Stimulated activated CD4-positive, alpha-beta T cell treated with anti-CD3 and anti-CD28 coated beads, Interleukin-4, amount 100 ng/mL, for 24 hours (primary cell): ENCODE measurements at places on chromosomes 6 and 20.

- no peak for DNase-seq
Observed at GRCh38 chr6:97449444-97449966, 166.5 kb upstream of the MMS22L start.

DNA sequence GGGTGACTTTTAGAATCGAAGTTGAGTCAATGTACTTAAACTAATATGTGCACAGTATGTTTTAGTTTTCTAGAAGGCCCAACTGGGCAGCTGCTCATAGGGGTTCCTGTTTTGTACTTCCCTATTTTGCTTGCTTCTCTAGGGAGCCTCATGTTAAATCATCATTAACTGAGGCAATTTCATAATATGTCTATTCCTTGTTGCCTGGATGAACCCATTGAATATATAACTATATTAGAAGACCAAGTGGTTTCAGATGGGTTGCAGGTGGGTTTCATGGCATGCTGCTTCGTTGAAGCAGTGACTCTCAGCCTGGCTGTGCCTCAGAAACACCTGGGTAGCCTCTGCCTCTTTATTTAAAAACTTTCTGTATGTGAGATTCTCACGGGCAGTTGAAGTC lies 22.2 kb downstream of the CARMIL1 start:
- DNase-seq = no peak

DNA sequence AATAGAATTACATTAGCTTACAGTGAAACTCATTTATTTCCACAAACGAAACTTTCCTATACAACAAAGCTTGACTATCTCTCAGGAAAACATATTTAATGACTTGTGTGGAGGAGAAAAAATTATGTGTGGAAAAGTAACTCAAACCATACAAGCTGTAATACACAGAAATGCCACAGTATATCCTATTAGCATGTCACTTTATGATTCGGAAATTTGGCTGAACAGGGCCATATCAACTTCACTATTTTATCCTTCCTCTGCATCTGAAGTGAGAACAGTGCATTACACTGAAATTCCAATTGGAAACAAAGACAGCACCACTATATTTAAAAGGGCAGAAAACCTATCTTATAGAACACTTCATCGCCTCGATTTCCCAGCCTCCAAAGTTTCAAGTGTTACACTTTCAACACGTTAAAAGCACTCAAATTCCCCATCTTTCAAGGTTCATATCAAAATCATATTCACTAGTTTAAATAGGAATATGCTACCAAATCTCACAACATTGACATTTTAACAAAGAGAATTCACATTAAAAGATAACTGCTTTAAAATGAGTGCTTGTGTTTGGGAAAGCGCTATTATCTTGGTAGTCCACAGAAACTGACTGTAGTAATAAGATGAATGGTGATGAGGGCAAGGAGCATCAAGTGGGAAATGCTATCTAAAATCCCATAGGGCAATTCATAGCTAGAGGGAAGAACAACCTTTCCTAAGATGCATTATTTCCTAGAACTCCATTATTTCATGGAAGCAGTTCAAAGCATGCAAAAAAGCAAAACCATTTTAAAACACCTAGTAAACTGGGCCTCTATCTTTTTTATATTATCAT lies 1.8 kb downstream of the REV3L start:
- no peak for DNase-seq

DNA sequence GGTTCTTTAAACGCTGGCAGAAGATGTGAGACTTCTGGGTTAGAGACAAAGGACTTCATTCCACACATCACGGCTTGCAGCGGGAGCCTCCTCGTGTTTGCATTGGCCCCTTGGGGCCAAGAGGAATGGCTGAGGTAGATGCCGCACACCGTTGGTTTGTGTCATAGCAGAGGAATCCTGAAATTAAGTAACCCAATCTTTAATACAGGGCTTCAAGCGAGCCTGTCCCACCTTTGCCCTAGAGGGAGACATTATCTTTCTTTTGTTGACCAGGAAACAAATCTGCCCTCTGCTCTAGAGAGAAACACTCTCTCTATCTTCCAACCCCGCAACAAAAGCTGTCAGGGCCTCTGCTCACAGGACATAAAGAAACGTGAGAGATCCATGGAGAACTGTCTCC lies 277.5 kb upstream of the ZFP64 start:
- DNase-seq = no peak

GRCh38 chr6:142408409-142408808 lies 106.6 kb downstream of the ADGRG6 start:
- no peak for DNase-seq

DNA sequence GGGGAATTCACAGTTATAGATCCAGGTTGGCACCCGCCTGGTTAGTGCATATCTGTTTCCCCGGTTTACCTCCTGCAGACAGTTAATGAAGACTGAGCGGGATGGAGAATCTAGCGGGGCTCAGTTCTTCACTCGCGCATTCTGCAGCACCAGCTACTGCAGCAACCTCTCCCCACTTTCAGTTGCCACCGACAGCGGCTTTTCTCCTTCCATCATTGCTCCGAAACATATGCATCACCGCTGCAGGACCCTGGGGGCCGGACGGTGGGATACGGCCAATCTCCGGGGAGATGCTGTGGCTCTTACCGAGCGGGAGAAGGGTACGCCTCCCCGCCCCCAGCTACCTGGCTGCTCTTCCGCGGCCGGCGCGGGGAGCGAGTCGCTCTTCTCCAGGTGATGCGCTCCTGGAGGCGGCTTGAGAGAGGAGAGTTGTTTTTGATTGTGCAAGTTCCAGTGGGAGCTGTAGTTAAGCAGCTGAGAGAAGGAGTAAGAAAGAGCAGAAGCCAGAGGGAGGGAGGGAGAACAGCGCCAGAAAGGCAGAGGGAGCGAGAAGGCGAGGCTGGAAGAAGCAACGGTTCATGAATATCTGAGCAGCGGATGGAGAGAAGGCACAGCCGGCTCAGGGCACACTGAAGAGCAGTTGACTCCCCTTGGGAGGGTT lies at the start of gene SGK1:
Gene SGK1, minus strand, starts transcription at position 642 of the 661 bp plus-strand sequence. CDS start 652 bp downstream, outside the sequence.
- DNase-seq = no peak

DNA sequence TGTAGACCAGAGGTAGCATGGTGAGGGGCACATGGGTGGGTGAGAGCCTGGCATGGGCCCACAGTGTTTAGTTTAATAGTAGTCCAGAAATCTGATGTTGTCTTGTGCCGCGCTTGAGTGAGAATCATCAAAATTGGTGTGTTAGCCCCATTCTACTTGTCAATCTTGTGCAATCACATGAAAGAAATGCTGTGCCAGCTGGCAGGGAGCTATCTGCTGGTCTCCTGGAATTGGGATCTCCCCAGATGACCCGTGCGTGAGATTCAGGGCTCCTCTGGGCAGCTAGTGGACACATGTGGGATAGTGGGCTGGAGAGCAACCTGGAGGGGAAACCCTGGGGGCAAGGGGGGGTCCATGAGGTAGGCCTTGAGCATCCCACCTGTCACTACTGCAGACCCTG lies 43.5 kb upstream of the ZFP64 start:
- DNase-seq = no peak

- no peak for DNase-seq
Observed at GRCh38 chr6:146240322-146240721, 211.5 kb downstream of the GRM1 start.

GRCh38 chr6:11381801-11382513 lies 149.5 kb upstream of the NEDD9 start:
- DNase-seq = peak; percentile 70
